ENCODE measurements at places on chromosomes 2 and 18.
A peak's percentile ranks its signal among the peaks of the same experiment; 100 is the strongest.

GRCh38 chr2:97763176-97763845 is 49.9 kb downstream of the ZAP70 start:
- DNase-seq: no peak

DNA sequence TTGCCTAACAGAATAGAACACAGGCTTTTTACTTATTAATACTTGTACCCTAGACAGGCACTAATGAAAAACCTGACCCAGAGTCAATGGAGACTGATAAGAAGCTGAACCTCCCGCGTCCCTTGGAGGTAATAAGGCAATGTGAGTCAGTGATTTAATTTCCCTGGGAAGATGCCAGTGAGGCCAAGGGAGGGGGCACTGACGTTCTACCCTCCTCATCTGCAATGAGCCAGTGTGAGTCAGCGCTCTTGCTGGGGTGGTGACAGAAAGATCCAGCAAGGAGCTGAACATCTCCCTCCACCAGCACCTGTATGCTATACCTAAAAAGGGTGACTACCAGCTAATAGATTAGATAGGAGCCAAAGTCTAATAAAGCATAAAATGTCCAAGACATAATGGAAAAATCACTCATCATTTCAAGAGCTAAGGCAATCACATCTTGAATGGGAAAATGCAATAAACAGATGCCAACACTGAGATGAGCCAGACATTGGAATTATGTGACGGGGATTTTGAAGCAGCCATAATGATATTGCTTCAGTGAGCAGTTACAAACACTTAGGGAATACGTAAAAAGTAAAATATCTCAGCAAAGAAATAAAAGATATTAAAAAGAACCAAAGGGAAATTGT is 116.9 kb downstream of the TPGS2 start:
- DNase-seq: no peak

- DNase-seq: peak; percentile 80
Measured at GRCh38 chr18:43888598-43888997, 611.3 kb upstream of the SYT4 start.

DNA sequence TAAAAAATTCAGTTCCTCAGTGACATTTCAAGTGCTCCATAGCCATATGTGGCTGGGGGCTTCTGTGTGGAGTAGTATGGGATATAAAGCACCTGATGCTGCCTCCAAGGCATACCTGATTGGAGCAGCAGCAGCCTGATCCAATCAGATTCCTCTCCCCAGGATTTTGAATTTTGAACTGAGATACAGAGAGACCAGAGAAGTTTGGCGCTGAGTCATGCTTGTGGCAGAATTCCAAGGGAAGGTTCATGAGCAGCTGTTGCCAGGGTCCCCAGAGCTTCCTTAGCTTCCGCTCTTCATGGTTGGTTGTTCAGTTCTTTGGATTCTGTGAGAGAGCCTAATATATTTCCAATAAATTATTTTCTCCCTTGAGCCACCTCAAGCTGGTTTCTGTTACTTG is 29.0 kb upstream of the CFAP36 start:
- DNase-seq: peak; percentile 60

DNA sequence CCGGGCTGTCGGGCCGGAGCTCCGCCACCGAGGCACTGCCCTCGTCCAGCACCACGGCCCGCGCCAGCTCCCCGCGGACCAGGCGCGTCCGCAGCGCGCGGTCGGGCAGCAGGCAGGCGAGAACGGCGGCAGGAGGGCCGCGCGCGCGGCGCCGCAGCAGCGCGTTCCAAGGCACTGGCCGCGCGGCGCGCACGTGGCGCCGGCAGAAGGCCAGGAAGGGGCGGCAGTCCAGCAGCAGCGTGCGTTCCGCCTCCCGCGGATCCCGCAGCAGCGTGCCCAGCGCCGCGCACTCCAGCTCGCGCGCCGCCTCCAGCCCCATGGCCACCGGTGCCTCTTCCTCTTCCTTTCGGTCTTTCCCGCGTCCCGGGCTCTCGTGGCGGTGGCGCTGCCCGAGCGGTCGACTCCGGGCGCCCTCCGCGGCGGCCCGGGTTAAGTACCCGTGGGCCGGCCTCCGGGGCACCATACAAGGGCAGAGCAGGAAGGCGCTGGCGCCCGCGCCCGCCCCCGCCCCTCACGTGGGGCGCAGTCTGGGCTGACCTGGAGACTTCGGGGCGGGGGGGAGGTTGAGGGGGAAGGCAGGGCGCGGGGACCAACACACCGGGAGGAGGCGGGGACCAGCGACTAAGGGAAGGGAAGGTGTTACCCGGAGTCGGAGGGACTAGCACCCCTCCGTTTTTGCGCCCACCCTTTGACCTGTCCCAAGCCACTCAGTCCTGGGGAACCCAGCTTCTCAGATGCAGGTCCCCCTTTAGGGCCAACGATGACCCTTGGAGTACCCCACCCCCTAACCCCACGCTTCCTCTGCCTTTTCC is at the start of gene DUSP2:
Gene DUSP2 (minus strand): TSS at position 405 of the 812 bp plus-strand sequence. CDS start 86 bp downstream, at position 319.
- no peak for DNase-seq

DNA sequence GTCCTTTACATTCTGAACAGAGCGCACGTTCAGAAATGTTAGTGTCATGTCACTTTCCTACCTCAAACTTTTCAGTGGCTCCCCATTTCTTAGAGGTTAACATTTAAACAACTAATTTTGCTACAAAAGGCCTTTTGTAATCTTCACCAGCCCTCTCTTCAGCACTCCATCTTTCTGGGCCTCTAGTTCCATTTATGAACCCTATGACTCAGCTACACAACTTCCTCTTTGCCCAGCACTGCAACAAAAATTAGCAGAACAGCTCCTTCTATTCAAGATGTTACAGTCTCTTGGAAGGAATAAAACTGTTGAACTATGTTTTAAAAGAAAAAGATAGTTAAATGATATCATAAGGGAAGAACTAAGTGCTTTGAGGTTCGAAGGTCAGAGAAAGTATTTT is 139.9 kb downstream of the VWC2L start:
- no peak for DNase-seq

- DNase-seq: no peak
Measured at GRCh38 chr18:23871410-23871809, 143.1 kb upstream of the TTC39C start.

GRCh38 chr2:41709702-41710599 is 337.9 kb upstream of the PKDCC start:
- DNase-seq: no peak

Measured in skin of body (tissue), 3 donors.